ENCODE measurements at places on chromosomes 12 and 14.

- no peak for DNase-seq
Measured at GRCh38 chr12:123101526-123101925, 49.4 kb downstream of the PITPNM2 start.

DNA sequence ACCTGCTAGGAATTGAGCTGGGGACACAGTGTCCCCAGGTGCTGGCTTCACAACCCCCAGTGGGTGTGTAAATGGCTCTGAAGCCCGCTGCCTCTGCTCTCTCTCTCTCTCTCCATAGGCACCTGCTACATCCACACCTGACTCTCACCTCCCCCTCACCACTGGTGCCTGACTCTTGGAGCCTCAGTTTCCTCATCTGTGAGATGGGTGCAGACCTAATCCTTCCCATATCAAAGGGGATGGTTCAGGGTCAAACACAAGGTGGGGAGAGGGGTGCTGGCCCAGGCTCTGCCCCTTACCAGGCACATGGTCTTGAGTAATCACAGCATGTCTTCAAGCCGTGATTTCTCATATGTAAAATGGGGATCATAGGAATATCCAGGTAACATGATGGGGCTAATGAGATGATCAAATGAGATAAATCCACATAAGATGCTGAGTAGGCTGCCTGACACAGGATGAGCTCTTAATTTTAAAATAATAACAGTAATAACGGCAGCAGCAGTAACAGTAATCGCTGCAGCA lies 37.6 kb downstream of the TESC start:
- DNase-seq: no peak

DNA sequence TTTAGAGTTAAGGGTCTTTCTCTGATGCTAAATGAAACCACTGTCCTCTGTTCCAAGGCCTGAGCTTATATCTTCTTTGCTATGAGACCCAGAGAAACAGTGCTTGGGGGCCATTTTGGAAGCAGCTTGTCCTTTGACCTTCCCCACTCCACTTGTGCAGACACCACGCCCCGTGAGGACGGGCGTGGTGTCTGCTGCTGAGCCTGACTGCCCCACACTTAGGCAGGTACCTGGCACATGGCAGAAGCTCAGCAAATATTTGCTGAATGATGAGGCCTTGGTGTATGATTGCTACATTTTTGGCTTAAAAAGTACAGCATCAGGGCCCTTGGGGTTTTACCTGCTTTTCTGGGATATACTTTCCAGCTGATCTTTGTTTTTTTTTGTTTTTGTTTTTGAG lies 69.9 kb downstream of the RASSF3 start:
- no peak for DNase-seq

- peak; percentile 76 for DNase-seq
Measured at GRCh38 chr12:76020731-76021672, 10.6 kb downstream of the PHLDA1 start.

GRCh38 chr14:69543341-69544115 lies 31.1 kb downstream of the CCDC177 start:
- DNase-seq: peak; percentile 70

DNA sequence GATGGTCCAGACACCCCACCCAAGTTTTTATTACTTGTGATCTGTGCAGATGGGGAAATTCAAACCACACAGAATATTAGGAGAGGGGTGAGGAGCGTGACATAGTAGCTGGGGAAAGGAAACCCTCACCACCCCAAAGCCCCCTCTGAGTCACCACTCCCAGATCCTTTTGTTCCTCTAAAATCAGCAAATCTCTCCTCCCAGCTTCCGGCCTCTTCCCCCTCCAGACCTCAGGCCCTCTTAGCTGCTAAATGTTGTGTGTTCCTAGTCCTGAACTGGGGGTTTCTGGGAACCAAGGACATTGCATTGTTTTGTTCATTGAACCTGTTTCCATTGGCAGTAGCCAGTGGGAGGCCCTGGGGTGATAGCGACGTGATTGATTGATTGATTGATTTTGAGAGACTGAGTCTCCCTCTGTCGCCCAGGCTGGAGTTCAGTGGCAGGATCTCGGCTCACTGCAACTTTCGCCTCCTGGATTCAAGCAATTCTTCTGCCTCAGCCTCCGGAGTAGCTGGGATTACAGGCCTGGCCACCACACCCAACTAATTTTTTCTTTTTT lies 5.9 kb upstream of the ORAI1 start:
- no peak for DNase-seq

GRCh38 chr12:71795901-71796300 lies 41.2 kb downstream of the RAB21 start:
- DNase-seq: no peak

- DNase-seq: no peak
Measured at GRCh38 chr14:21796916-21797315, 123.3 kb upstream of the OR4E1 start.

DNA sequence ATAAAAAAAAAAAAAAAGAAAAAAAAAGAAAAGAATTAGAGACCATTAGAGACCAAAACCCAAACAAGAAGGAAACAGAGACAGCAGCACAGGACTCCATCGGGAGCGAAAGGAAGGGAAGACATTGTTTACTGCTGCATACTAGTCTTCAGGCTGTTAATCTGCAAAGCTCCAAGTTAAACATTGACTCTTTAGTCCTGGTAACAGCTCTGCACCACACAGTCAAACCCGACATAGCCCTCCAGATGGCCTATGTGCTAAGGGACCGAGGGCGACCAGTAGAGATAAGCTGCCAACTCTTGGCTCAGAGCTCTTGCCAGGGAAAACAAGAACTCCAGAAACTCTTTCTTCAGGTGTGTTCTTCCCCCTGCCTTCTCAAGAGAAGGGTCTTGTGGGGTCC lies 7.8 kb downstream of the P2RX4 start:
- DNase-seq: no peak

DNA sequence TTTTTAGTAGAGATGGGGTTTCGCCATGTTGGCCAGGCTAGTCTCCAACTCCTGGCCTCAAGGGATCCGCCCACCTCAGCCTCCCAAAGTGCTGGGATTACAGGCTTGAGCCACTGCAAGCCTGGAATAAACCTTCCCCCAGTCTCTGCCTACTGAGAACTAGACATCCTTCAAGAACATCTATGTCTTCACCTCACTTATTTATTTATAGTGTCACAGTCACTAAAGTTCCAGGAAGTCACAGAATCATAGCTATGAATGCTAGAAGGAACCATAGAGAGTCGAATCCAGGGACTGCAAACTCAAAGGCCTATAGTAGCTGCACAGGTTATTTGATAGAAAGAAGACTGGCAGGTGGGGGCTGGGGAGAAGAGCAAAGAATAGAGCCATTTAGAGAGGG lies 44.7 kb upstream of the NUDT4 start:
- no peak for DNase-seq
